ENCODE measurements at places on chromosomes 7 and 10.

DNA sequence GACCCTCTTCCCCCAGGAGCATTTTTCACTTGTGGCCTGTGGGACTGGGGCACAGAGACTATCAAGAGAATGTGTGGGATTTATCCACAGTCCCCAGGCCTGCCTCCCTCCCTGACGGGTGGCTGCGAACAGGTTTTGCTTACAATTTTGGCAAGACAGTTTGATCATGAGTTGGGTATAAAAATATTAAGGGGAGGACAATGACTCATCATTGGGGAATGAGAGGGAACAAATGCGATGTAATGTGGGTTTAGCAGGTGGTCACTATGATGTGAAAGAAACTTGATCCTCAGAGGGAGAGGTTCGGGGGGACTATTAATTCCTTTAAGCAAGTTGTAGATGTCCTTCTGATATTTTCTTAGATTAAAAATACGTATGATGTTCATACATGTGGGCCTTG, 52.2 kb downstream of the EMX2 start:
- no peak for DNase-seq

DNA sequence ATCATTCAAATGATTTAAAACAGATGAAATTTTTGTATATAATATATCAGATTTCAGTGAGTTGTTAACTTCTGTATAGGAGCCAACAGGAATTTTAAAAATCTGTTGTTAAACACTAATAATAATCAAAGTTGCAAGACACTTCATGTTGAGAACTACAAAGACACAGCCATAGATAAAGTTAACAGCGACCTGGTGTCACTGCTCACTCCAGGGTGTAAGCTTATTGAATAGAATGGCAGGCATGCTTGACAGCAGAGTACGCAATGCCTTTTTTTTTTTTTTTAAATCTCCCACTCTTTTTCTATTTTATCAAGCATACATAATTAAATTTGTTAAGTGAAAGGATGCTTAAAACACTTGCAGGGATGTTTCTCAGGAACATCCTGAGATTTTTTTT, 32.0 kb downstream of the PCDH15 start:
- DNase-seq = no peak

- no peak for DNase-seq
Observed at GRCh38 chr10:48760983-48761382, 76.3 kb downstream of the WDFY4 start.

GRCh38 chr7:131753620-131754222, 197.3 kb upstream of the PODXL start:
- no peak for DNase-seq

- no peak for DNase-seq
Observed at GRCh38 chr7:52726493-52726892, 308.9 kb upstream of the POM121L12 start.

DNA sequence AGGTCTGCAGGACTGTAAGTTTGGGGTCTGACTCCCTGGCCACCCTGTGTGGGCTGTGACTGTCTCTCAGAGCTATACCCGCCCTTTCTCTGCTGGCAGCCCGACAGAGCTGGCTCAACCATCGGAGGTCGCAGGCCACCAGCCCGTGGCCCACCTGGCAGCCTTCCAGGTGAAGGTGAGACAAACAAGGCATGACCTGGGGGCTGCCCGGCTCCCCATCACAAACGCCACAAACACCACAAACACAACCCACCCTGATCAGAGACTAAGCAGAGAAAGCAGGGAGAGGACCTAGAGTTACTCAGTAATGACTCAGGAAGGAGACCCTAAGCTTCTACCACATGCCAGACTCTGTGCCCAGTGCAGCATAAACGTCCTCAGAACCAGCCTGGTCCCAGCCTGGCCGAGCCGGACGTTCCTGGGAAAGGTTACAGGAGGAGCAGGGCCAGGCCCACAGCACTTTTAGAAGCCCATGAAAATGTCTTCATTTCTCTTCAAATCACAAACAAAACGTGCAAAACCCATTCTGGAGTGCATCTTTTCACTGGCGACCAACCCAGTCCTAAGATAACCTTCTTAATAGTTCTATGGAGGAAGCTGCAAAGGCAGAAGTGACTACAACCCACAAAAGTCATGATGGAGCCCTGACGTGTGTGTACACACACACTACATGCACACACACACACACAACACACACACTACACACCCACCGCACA, 66.8 kb downstream of the MKI67 start:
- peak; percentile 50 for DNase-seq

- no peak for DNase-seq
Observed at GRCh38 chr10:60704471-60704870, 73.8 kb upstream of the CDK1 start.

- DNase-seq = no peak
Observed at GRCh38 chr7:88835147-88835728, 39.7 kb upstream of the TEX47 start.

DNA sequence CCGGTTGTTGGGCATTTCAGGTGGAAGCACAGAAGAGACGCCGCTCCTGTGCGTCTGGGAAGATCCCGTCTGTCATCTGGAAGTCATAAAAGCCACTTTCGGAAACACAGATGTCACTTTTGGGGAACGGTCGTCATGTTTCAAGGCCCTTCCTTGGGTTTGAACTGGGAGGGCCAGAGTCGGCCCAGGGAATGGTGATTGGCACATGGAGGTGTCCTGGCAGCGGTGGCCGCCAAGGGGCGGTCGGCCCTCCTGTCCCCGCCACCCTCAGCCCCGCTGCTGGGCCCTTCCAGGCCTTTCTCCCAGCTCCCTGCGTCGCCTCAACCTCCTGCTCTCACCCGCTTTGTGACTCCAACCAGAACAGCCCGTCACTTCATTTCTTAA, 115.2 kb upstream of the SFMBT2 start:
- no peak for DNase-seq

GRCh38 chr7:28112012-28112411, 68.6 kb downstream of the JAZF1 start:
- no peak for DNase-seq

GRCh38 chr10:79890469-79890868, 58.4 kb downstream of the SFTPD start:
- DNase-seq = no peak

DNA sequence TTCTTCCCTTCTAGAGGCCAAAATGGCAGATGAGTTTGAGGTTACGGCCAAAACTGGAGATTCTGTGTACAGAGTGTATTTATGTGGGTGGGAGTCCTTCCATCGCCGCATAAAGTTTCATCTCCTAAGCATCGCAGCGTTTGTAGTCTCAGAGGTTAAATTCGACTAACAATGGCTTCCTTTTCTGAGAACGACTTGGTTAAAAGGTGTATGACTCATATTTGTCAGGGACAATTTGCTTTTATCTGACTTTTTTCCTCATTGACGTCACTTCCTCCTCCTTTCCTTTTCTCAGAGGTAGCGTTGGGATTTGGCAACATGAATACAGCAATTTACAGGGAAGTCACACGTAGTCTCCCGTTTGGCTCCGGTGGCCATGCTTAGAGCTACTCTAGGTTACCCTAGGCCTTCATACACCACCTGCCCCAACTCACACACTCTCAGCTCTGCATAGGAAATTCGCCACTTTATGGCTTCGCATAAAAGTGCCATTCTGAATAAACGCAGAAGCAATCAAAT, 37.6 kb upstream of the TCF7L2 start:
- no peak for DNase-seq

DNA sequence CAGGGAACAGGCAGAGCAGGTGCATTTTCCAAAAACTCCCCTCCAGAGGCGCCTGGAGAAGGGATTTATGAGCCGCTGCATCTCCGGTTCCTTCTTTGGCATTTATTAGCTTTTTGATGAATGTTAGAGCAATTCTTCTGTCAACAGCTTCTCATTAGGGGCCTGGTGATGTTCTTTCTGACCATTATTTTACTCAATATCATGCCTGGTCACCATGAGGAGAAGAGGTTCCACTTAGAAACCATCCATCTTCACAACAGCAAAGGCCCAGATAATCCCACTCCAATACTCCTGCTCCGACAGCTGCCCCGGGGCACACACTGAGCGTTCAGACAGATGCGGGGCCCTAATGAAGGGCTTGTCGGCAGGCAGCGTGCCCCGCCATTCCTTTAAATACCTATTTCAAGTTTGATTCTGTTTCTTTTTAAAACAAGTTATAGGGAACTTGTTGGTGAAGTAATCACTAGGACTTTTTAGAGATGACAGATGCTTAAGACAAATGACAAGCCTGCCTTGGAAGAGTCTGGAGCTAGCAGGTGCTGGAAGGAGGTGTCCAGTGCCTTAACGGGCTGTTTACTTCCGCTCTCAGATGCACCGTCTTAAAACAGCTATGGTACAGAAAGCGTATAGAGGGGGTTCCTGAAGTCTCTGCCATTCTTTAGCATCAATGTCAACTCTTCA, 31.7 kb downstream of the ECHDC3 start:
- no peak for DNase-seq

DNA sequence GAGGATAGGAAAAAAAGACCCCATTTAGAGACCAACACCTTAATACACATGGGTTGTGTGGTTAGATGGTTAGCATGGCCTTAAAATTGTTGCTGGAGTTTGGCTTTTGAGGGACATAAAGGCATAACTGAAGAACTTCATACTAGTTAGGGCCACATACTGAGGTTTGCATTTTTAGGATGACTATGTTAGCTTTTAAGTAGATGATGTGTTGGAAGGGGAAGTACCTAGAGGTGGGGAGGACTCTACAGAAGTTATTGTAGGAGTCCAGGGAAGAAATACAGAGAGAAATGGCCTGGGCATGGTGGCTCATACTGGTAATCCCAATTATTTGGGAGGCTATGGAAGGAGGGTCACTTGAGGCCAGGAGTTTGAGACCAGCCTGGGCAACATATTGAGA, 40.5 kb downstream of the ENTPD1 start:
- no peak for DNase-seq

GRCh38 chr10:59894114-59894513, 12.2 kb downstream of the CCDC6 start:
- DNase-seq = no peak

DNA sequence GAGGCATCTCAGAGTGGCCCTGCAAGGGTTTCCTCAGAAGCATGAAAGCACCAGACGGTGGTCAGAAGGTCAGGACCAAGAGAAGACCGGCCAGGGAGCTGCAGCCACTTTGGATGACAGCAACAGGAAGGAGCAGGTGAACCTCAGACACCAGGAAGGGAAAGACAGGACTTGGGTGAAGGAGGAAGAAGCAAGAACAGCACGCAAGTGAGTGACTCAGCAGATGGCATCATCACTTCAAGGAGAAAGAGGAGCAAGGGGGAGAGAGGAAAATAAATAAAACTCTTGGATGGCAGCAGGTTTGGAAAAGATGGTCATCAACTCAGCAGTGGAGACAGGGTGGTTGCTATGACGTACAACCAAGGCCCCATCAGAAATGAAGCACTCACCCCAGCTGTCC, 31.6 kb downstream of the NCAPG2 start:
- no peak for DNase-seq

DNA sequence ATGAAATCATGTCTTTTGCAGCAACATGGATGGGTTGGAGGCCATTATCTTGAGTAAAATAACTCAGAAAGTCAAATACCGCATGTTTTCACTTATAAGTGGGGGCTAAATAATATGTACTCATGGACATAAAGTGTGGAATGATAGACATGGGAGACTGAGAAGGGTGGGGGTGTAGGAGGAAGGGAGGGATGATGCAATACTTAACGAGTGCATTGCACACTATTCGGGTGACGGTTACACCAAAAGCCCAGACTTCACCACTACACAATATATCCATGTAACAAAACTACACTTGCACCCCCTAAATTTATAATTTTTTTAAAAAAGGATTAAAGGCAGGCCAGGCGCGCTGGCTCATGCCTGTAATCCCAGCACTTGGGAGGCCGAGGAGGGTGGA, 13.6 kb downstream of the LGI1 start:
- DNase-seq = no peak

- no peak for DNase-seq
Observed at GRCh38 chr7:28469562-28469961, 57.2 kb downstream of the CREB5 start.

- no peak for DNase-seq
Observed at GRCh38 chr7:126305671-126306070, 947.1 kb downstream of the GRM8 start.

- no peak for DNase-seq
Observed at GRCh38 chr7:124915242-124915641, 14.4 kb downstream of the POT1 start.

DNA sequence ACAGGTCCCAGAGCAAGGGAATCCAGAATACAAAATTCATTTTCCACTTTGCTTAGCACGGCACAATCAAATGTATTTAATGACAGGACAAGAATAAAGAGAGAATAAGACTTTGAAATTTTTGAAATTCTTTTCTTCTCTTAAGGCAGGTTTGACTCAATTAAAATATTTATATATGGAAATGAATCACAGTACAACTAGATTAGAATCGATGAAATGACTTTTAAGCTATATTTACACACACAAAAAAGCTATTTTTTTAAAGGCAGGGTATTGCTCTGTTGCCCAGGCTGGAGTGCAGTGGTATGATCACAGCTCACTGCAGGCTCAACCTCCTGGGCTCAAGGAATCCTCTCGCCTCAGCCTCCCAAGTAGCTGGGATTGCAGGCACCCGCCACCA, 265.4 kb upstream of the SLC26A5 start:
- DNase-seq = no peak

GRCh38 chr10:79007421-79008319, 61.1 kb upstream of the ZMIZ1 start:
- no peak for DNase-seq

DNA sequence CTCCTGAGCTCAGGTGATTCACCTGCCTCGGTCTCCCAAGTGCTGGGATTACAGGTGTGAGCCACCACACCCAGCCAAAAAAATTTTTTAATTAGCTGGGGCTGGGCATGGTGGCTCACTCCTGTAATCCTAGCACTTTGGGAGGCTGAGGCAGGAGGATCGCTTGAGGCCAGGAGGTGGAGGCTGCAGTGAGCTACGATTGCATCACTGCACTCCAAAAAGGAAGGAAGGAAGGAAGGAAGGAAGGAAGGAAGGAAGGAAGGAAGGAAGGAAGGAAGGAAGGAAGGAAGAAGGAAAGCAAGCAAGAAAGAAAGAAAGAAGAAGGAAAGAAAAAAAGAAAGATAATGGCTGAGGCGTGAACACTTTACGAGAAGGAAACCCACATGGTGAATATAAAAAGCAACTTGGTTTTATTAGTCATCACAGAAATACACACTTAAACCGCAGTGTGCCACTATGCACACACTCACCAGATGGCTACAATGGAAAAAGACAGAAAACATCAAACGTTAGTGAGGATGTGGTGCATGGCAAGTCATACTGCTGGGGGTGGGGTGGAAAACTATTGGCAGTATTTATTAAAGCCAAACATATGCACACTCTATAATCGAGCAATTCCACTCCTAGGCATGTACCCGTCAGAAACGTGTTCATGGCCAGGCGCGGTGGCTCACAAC, 4.4 kb upstream of the CCL26 start:
- no peak for DNase-seq

Measured in left lobe of liver (tissue), 2 donors.